ENCODE measurements at places on chromosomes 3 and 15. TPM values are rescaled to one million over a fixed set of nuclear protein-coding genes. Genes with fewer than 3 reads are reported as not detected.
A peak's percentile ranks its signal among the peaks of the same experiment; 100 is the strongest.

RLBP1 gene
- not detected for total RNA-seq

GRCh38 chr3:139653582-139653981 lies 24.2 kb downstream of the NMNAT3 start:
- DNase-seq: no peak

- DNase-seq: no peak
Measured at GRCh38 chr3:155079468-155079745, 712 bp upstream of the MME start.

SH3GL3 gene
- not detected for total RNA-seq

CHRM5 gene
- total RNA-seq: not detected

ANKRD28 gene
- total RNA-seq: 35.3 TPM

SYNPR gene
- total RNA-seq: not detected

DNA sequence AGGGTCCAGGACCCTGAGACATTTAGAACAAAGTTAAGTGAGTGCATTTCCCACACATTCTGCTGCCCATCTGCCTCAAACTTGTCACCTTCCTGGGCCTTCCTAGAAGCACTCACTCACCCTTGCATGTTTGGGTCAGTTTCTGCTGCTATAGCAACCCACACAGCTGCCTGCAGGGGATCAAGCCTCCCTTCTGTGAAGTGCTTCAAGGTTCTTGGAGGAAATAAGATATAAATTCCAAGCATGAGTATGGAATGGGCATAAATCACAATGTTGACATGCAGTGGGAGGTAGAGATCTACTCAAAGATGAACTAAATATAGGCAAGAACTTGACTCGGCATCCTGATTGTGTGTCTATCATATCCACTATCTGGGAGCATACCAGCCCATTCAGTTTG lies 140.4 kb downstream of the SLC9A9 start:
- no peak for DNase-seq

DNA sequence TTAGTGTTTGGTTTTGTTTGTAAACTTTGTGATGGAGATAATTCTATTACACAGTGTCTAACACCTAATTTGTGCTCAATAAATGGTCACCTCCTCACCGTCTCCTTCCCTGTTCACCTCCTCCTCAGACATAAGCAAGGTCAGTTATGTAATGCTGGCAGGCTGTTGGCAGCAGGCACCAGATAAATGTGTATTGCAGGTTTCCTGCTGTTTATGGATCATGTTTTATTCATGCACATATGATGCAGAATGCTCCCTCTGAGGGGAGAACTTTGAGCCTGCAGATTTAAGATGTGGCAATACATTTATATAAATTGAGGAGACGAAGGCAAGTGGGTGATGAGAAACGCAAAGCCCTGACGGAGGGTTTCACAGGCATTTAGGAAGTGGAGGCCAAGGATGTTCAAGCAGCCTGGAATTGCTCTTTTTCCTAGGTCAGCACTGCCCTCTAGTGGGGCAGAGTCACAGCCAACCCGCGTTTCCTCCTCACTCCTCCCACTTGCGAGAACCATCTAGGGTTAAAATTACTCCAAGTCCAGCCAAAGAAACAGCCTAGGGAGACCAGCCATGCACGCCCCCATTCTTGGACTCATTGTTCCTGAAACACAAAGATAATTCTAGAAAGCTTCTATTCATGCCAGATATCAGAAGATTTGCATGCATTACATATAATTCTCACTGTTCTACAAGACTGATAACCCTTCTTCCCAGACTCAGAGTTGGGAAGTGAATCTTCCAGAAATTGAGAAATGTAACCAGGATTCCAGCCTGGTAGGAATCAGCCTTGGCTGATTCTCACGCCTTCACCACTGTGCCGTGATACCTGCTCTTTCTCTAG lies 228.7 kb downstream of the SLCO3A1 start:
- peak; percentile 68 for DNase-seq

- DNase-seq: peak; percentile 23
Measured at GRCh38 chr3:30752970-30753369, 141.5 kb downstream of the GADL1 start.

DNA sequence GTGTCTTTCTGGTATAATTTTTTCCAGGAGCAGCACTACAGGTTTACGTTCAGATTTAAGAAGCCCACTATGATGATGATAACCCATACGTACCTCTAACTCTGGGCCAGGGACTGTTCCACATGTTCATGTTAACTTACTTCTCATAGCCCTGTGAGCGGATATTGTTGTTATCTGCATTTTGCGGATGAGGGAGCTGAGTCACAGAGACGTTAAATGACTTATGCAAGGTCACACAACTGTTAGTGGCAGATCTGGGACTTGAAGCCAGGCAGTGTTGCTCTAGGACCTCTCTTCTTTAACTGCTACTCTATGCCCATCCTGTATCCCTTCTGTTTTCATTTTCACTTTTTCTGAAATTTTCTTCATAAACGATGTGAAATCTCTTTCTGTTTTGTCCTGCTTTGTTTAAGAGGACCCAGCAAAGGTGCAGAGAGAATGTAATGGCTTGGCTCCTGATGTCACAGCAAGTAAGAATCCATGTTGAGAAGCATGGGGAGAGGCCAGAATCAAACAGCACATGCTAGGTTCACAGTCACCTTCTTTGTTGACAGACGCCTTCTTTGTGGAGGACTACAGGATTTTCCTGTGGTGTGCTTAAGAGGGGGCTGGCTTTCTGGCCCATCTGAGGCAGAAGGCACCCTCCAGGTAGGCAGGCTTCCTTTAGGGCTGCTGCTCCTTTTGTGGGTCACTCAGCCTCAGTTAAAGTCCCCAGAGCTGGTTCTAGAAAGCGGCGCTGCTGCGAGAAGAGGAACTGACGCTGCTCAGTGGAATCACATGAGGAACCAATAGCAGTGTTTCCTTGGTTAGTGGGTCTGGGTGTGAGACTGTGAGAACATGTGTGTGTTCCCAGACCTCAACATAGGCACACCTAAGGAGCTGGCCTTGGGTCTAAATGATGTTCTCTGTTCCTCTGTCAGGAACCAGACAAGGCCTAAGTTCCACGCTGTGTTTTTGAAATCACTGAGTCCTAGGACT lies 121.6 kb downstream of the TMEM108 start:
- no peak for DNase-seq

DNA sequence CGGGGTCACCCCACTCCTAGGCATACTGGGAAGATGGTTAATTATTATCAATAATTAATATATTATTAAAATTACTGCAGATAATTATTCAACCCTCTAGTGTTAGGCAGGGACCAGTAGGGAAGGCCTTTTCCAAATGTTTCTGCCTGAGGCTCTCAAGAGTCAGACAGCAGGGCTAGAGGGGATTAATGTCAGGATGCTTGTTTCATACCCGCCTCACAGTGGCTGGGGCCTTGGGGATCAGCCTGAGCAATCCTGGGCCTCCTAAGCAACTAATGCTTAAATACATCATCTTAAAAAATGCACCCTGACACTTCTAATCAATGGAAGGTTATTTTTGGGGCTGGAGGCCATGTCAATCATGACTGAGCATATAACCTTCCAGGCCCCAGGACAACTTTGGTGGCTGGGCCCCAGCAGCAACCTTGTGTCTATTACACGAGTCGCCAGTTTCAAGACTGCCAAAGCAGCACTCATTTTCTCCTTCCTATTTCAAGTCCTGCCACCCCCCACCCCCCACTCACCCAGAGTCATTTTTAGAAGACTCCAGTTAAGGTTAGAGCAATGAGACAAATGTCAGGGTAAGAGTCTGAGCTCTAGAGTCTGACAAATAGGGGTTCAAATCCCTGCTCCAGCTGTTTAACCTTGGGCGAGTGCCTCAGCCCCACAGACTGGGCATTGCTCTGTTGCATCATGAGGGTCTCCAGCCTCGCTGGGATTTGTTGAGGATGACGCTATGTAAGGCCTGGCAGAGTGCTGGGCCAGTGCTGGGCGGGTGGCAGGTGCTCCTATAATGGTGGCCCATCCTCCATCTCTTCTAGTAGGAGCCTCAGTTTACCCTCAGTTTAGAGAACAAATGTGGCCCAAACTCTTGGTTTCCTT lies 6.1 kb downstream of the AMOTL2 start:
- DNase-seq: peak; percentile 21

- no peak for DNase-seq
Measured at GRCh38 chr3:176415661-176416295, 781.5 kb downstream of the TBL1XR1 start.
